Ureter (tissue), 1 donor: ENCODE measurements at places on chromosomes 7 and 10. TPM values are rescaled to one million over a fixed set of nuclear protein-coding genes. Genes with fewer than 3 reads are reported as not detected.
A peak's percentile ranks its signal among the peaks of the same experiment; 100 is the strongest.

CLCN1 gene
- total RNA-seq, result 0.31 TPM

GTF2IRD2 gene
- total RNA-seq, result 45.5 TPM

ZNF277 gene
- 20.6 TPM for total RNA-seq

PNLIP gene
- total RNA-seq, result not detected

PIP gene
- total RNA-seq, result not detected

DNA sequence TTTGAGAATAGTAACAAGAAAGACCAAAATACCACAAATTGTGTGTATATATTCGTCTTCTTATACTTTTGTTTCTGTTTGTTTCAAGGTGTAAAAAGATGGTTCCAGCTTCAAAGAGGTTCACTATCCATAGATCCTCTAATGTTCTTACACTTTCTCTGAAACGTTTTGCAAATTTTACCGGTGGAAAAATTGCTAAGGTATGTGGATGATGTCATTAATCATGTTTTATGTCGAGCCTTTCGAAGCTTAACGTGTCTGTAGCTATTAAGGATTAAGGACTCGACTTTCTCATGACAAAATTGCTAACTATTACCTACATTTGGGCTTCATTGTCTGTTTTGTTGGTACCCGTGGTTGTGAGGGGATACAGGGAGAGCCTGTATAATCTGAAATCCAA lies 112.8 kb downstream of the ANKRD61 start:
- DNase-seq, result no peak

DNA sequence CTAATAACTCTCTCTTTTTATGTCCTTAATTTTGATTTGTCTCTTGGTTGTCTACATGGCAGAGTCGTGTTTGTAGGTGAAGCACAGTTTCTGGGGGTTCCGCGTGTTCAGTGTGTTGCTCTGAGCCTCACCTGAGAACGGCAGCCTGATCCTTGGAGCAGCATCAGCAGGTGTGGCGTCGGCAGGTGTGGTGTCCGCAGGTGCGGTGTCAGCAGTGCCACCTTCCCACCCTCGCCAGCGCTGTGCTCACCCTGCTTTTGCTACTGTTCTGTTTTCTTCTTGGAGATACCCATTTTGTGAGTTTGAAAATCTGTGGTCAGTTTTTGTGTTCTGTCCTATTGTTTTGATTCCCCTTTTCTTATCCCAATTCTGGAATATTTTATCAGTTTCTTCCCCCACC lies 406.6 kb downstream of the GLRX3 start:
- no peak for DNase-seq

DNA sequence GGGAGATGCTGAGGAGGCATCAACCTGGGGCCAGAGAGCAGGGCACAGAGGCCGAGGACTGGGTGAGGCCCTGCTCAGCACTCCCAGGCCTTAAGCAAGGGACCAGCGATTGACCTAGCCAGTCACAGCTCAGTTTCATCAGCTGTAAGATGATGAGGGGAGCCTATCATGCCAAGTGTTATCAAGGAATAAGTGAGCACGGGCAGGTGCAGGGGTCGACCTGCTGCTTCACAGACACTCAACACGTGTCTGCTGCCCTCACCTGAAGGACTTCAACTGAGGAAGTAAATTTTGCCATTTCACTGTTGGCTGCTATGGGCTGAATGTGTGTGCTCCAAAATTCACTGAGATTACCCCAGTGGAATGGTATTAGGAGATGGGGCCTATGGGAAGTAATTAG lies 9.9 kb downstream of the C10orf71 start:
- no peak for DNase-seq

DNA sequence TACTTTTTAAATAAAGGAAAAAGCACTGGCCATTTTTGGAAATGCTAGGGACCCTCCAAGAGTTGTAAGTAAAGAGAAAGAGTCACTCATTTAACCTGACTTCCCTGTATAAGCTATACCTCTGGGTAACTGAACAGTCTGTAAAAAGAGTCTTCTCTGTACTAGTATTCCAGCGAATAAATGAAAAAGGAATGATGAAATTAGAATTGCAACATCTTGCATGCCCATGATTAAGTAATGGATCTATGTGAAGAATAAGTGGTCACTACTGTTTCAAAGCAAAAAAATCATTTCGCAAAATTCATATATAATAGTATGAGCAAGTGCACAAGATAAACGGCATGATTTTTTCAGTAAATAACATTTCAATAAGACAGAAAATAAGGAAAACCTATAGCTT lies 116.8 kb downstream of the ZFAND4 start:
- no peak for DNase-seq

- no peak for DNase-seq
Observed at GRCh38 chr7:158270106-158270775, 317.4 kb downstream of the PTPRN2 start.

- peak; percentile 41 for DNase-seq
Observed at GRCh38 chr7:149474309-149475120, 13.7 kb upstream of the ZNF777 start.

- peak; percentile 59 for DNase-seq
Observed at GRCh38 chr7:102125127-102125596, 161.5 kb upstream of the SH2B2 start.

- no peak for DNase-seq
Observed at GRCh38 chr10:133316266-133316665, 7.6 kb downstream of the ZNF511 start.

- DNase-seq, result no peak
Observed at GRCh38 chr7:92914645-92915044, 78.3 kb upstream of the CDK6 start.

- DNase-seq, result peak; percentile 62
Observed at GRCh38 chr10:112792487-112793201, 157.4 kb upstream of the TCF7L2 start.

DNA sequence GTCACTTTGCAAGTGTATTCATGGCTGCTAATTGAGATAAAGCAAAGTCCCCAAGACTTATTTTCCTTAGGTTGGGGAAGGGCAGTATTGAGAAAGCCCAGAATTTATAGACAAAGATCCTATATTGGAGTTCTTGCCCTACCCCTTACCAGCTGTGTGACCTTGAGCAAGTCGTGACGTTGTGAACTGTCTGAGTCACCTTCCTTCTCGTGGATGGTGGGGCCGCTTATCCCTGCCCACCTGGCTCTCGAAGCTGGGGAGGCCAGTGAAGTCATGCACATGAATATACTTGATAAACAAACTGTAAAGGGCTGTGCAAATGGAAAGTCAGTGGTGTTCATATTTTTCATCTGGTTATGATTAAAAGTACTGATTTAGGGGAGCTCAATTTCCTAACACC lies 127.4 kb downstream of the TACC2 start:
- no peak for DNase-seq

GRCh38 chr7:17530741-17531421 lies 232.4 kb downstream of the AHR start:
- no peak for DNase-seq

DNA sequence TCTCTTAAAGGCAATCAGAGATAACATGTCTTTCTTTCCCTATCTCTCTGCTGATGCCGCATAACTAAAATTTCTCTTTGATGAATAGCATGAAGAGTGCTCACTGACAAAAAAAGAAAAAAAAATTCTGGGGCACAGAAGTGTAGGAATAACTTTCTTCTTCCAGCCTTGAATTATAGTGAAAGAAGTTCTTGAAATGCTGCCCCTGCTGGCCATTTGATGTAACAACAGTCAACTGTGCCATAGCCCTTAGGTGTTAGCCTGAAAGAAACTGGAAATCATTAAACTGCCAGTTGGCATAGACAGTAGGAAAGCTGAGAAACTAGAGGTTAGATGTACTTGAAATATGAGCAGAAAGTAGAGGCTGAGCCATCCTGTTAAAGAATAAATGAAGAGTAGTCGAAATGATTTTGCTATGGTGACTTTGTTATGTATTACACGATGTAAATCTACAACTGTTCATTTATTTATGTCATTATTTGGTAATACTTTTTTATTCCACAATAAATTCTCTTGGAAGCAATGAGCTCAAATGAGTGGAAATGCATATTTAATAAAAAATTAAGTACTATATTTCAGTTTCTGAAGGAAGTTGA lies 48.3 kb upstream of the FAM171A1 start:
- no peak for DNase-seq

- DNase-seq, result no peak
Observed at GRCh38 chr7:55555160-55555559, 17.1 kb downstream of the VOPP1 start.

- no peak for DNase-seq
Observed at GRCh38 chr10:4638099-4638498, 187.9 kb upstream of the AKR1E2 start.
